ENCODE measurements at places on chromosomes 11 and 22. TPM values are rescaled to one million over a fixed set of nuclear protein-coding genes. Genes with fewer than 3 reads are reported as not detected.
A peak's percentile ranks its signal among the peaks of the same experiment; 100 is the strongest.

MPZL2 gene
- total RNA-seq = 1.0 TPM

CNTF gene
- total RNA-seq = 1.6 TPM

C22orf42 gene
- total RNA-seq = not detected

RFPL2 gene
- total RNA-seq = 11.8 TPM

SEC14L3 gene
- total RNA-seq = not detected

PIM3 gene
- 112 TPM for total RNA-seq

ACRV1 gene
- total RNA-seq = not detected

SVIP gene
- total RNA-seq = 17.9 TPM

OR6T1 gene
- total RNA-seq = not detected

MS4A4E gene
- total RNA-seq = not detected

KCNA4 gene
- total RNA-seq = 0.21 TPM

DEFB131B gene
- total RNA-seq = not detected

CENPM gene
- total RNA-seq = 5.2 TPM

DNA sequence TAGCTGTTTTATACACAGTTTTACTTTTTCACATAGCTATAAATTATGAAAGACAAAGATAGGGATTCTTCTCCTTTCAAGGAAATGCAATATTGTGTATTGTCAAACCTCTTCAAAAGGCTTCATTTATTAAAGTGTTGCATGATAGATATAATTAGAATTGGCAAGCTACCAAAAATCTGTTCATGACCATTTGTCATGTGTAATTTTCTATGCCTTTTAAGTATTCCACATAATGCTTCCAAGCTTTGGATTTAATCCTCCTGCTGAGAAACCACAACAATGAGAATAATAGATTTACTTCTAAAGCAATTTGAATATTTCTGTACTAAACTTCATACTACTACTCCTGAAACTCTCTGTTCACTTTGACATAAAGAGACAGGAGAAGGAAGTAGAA lies 403.2 kb upstream of the CCDC179 start:
- H3K27me3 ChIP-seq = peaks cover 1% of the 10 kb centered on the region
- no peak overlapping the region for H3K27ac ChIP-seq
- H3K4me3 ChIP-seq = no peak overlapping the region

GRCh38 chr11:95788921-95789505 lies 569 bp downstream of the FAM76B start:
- H3K4me3 ChIP-seq = peak overlapping the region; percentile 92
- peak overlapping the region; percentile 82 for H3K27ac ChIP-seq
- peak; percentile 59 for DNase-seq

DNA sequence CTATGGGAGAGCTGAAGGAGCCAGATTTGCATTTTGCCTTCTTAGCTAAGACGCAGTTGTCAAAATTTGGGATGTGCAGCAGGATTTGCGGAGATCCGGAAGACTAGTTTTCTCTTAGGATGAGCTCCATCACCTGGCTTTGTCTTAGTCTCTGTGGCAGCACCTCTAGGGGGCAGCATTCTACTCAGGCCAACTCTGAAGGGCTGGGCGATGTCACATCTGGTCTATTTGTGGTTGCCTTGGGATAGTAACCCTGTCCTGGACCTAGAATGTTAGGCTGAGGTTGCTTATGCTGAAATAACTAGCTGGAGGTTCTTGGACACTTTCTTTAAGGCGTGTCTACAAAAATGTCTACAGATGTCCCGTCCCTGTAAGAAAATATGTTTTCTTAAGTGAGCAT lies 116.2 kb downstream of the FAT3 start:
- H3K36me3 ChIP-seq = no peaks in the 10 kb centered on the region
- peak; percentile 25 for DNase-seq
- no peak overlapping the region for H3K27ac ChIP-seq
- no peak overlapping the region for H3K4me3 ChIP-seq
- H3K4me1 ChIP-seq = no peaks in the 10 kb centered on the region
- no peaks in the 10 kb centered on the region for H3K27me3 ChIP-seq

- H3K4me3 ChIP-seq = no peak overlapping the region
- H3K27me3 ChIP-seq = peaks cover 2% of the 10 kb centered on the region
- H3K36me3 ChIP-seq = peaks cover 3% of the 10 kb centered on the region
- H3K27ac ChIP-seq = no peak overlapping the region
These were observed 20.5 kb upstream of the TP53I11 start for GRCh38 chr11:44971185-44971584.

- no peak for DNase-seq
- H3K36me3 ChIP-seq = no peaks in the 10 kb centered on the region
- H3K4me1 ChIP-seq = peaks cover 16% of the 10 kb centered on the region
- no peaks in the 10 kb centered on the region for H3K27me3 ChIP-seq
- H3K27ac ChIP-seq = no peak overlapping the region
These were observed 153.1 kb downstream of the DDX10 start for GRCh38 chr11:108817976-108818375.

GRCh38 chr11:34263441-34264091 lies 94.2 kb downstream of the ABTB2 start:
- peaks cover 29% of the 10 kb centered on the region for H3K4me1 ChIP-seq
- no peak overlapping the region for H3K4me3 ChIP-seq
- DNase-seq = no peak
- no peak overlapping the region for H3K27ac ChIP-seq

DNA sequence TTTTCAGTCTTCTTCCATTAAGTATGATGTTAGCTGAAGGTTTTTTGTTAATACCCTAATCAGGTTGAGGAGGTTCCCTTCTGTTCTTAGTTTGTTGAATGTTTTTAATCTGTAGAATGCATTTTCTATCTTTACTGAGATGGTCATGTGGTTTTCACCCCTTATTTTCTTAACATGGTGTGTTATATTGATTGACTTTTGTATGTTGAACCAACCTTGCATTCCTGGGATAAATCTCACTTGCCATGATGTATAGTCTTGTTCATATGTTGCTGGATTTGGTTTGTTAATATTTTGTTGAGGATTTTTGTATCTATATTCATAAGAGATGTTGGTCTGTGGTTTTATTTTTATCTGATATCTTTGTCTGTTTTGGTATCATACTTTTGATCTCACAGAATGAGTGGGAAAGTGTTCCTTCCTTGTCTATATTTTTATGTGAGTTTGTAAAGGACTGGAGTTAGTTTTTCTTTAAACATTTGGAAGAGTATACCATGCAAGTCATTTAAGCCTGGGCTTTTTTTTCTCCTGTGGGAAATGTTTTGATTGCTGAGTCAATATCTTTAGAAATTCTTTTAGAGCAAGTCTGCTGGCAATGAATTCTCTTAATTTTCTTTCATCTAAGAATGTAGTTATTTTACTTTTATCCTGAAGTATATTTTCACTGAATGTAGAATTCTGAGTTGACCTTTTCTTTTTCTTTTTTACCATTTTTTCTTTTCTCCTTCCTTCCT lies 5.5 kb upstream of the P4HA3 start:
- peaks cover 6% of the 10 kb centered on the region for H3K4me1 ChIP-seq
- no peak overlapping the region for H3K4me3 ChIP-seq
- peaks cover 4% of the 10 kb centered on the region for H3K36me3 ChIP-seq
- DNase-seq = no peak
- peaks cover 5% of the 10 kb centered on the region for H3K27me3 ChIP-seq

DNA sequence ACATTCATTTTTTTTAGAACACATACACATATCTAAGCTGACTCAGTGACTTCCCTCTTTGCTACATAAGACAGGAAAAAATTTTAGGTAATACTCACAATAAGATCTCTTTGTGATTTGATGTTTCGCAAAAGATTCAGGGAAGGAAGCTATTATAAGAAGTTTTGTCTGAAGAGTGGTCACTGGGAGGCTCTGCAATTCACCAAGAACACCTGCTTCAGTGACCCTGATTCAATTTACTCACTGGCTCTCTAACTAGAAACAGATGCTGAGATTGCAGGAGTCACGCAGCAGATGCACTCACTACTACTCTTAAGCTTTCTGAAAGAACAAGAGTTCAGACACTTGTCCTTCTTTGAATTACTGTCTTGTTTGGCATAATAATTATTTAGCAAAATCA lies 193.6 kb upstream of the DDI1 start:
- no peaks in the 10 kb centered on the region for H3K4me1 ChIP-seq
- H3K4me3 ChIP-seq = no peak overlapping the region
- no peak for DNase-seq
- no peaks in the 10 kb centered on the region for H3K27me3 ChIP-seq

DNA sequence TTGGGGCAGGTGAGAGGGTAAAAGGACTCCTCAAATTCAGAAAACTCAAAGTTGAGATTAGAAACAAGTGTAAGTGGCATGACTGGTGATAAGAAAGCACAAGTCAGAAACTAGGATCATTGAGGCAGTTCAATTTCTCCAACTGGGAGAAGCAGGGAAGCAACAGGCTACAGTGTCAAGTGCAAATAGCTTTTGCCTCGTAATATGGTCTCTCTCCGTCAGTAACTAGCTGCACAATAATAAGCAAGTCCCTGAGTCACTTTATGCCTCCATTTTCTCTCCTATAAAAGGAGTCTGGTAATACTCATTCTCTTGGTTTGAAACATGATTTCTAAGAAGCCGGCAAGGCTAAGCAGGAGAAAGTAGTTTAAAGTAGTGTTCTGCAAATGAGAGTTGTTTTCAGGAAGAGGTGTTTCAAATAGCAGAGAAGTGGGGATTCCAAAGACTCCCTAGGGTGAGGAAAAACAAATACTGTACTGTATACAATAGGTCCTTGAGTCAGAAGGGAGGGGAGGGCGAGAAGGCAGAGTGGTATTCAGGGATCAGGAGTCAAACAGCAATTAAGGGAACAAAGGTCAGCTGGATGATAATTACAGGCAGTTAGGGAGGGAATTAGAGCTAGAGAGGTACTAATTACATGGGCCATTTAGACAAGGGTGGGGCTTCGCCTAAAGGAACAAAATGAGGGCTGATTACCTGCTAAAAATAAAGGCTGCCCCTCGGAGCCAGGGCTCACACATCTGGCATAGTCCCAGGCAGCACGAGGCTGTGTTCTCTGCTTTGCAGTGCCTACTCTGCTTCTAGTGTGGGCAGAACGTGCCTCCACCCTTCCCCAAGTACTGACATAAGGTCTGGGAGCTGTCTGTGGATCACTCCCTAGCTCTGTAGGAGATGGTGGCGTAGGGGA lies 96.0 kb upstream of the BDNF start:
- H3K36me3 ChIP-seq = no peaks in the 10 kb centered on the region
- H3K27ac ChIP-seq = no peak overlapping the region
- no peak overlapping the region for H3K4me3 ChIP-seq
- DNase-seq = no peak
- H3K4me1 ChIP-seq = no peaks in the 10 kb centered on the region

- H3K4me3 ChIP-seq = no peak overlapping the region
- DNase-seq = no peak
- H3K4me1 ChIP-seq = no peaks in the 10 kb centered on the region
- H3K27ac ChIP-seq = no peak overlapping the region
- no peaks in the 10 kb centered on the region for H3K27me3 ChIP-seq
These were observed 17.8 kb upstream of the GRIA4 start for GRCh38 chr11:105592035-105592434.

GRCh38 chr11:14336507-14337503 lies 22.2 kb downstream of the RRAS2 start:
- no peaks in the 10 kb centered on the region for H3K36me3 ChIP-seq
- H3K27ac ChIP-seq = no peak overlapping the region
- H3K27me3 ChIP-seq = peaks cover 1% of the 10 kb centered on the region
- no peak overlapping the region for H3K4me3 ChIP-seq

GRCh38 chr11:57363131-57364080 lies 17.5 kb downstream of the PRG3 start:
- no peaks in the 10 kb centered on the region for H3K4me1 ChIP-seq
- H3K27me3 ChIP-seq = peaks cover 5% of the 10 kb centered on the region
- no peak overlapping the region for H3K4me3 ChIP-seq
- no peaks in the 10 kb centered on the region for H3K36me3 ChIP-seq

DNA sequence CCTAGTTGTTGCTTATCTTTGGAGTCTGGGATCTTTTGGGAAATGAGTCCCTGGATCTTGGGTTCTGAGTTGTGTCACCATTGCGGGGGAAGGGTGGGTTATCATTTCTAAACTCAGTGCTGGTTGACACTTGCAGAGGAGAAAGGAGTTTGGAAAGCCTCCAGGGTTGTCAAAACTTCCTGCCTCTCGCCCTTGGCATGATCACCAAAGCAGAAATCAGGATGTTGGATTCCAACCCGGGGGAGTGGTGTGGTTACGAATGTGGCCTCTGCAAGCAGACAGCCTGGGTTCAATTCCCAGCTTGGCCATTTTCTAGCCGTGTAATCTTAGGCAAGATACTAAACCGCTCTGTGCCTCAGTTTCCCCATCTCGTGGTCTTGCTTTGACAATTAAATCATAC lies 24.3 kb downstream of the CD6 start:
- no peak for DNase-seq
- H3K27ac ChIP-seq = no peak overlapping the region
- peaks cover 4% of the 10 kb centered on the region for H3K27me3 ChIP-seq
- H3K4me3 ChIP-seq = no peak overlapping the region

DNA sequence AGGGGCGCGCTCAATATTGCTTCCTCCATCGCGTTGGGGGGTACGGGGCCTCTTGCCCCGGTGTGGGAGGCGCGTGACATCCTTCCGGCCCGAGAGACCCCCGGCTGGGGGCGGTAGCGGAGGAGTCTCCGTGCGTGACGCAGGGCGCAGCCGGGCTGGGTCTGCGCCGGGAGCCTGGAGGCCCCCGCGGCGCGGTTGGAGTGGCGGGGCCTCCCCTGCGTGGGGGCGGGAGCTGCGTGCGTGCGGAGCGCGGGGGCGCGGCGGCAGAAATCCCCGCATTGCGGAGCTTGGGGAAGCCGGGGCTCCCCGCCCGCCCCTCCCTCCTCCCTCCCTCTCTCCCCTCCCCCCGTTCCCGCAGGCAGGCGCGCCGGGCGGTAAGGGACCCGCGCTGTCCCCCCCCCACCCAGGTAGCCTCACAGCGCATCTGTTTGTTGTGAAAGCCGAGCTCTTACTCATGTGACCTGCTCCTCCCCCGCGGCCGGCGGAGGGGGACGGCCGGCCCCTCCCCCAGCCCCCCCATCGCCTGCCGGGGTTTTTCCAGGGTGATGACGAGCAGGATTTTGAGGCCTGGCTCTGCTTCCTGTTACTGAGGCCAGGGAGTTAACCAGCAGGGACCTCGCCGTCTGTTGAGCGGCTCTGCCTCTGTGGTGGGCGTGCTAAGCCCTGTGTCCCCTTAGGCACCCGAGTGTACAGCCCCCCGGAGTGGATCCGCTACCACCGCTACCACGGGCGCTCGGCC lies 1.6 kb downstream of the PIM3 start:
- peak; percentile 82 for DNase-seq
- peaks cover 25% of the 10 kb centered on the region for H3K4me1 ChIP-seq
- H3K27me3 ChIP-seq = peaks cover 7% of the 10 kb centered on the region

DNA sequence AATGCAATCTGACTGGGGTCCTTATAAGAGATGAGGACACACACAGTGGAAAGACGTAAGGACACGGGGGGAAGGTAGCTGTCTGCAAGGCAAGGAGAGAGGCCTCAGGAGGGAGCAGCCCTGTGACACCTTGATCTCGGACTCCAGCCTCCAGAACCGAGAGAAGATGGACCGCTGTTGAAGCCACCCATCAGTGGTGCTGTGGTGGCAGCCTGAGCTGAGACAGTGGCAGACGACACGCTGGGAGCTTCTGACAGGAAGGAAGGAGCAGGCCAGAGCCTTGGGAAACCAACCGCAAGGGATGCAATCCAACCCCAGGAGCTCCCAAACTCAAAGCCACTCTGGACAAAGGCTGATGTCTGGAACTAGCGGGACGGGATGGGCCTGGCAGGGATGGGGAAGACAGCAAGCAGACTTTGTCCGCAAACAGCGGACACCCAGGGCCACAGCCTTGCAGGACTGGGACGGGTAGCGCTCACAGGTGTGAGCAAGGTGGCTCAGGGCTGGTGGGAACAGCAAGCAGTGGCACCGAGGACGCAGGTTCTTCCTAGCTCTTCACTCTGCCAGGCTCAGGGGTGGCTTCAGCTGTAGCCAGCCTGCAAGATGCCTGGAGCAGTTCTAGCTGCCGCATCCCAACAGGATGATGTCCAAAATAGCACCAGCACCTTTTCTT lies 10.9 kb downstream of the LTO1 start:
- peaks cover 25% of the 10 kb centered on the region for H3K36me3 ChIP-seq
- peaks cover 3% of the 10 kb centered on the region for H3K27me3 ChIP-seq
- no peak for DNase-seq
- H3K4me3 ChIP-seq = no peak overlapping the region
- H3K27ac ChIP-seq = no peak overlapping the region
- peaks cover 6% of the 10 kb centered on the region for H3K4me1 ChIP-seq
